Psoas muscle (tissue), 8 donors: ENCODE measurements at places on chromosomes 5 and 9. TPM values are rescaled to one million over a fixed set of nuclear protein-coding genes. Genes with fewer than 3 reads are reported as not detected.

GRCh38 chr5:81750308-81751008 lies 439 bp downstream of the SSBP2 start:
- H3K4me3 ChIP-seq, result peak overlapping the region; percentile 86
- H3K36me3 ChIP-seq, result no peaks in the 10 kb centered on the region
- no peak for DNase-seq

DNA sequence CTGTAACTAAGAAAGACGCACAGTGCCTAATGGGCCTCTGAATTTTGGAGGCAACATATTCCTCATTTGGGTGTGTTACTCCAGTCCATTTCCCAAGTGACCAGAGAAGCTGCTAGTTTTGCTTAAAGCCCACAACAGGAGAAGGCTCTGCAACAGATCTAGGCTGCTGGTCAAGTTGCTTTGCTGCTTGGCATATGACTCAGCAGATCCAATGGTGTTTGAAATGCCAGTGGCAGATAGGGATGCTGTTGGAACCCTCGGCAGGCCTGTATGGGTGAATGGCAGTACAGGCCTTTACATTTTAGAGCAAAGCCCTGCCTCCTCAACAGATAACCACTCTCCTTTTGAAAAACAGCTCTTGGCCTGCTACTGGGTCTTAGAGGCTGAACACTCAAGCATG lies 36.2 kb upstream of the ROR2 start:
- no peak overlapping the region for H3K27ac ChIP-seq
- H3K27me3 ChIP-seq, result peaks cover 7% of the 10 kb centered on the region
- H3K4me1 ChIP-seq, result no peaks in the 10 kb centered on the region
- no peaks in the 10 kb centered on the region for H3K36me3 ChIP-seq
- no peak for DNase-seq
- H3K4me3 ChIP-seq, result no peak overlapping the region

DNA sequence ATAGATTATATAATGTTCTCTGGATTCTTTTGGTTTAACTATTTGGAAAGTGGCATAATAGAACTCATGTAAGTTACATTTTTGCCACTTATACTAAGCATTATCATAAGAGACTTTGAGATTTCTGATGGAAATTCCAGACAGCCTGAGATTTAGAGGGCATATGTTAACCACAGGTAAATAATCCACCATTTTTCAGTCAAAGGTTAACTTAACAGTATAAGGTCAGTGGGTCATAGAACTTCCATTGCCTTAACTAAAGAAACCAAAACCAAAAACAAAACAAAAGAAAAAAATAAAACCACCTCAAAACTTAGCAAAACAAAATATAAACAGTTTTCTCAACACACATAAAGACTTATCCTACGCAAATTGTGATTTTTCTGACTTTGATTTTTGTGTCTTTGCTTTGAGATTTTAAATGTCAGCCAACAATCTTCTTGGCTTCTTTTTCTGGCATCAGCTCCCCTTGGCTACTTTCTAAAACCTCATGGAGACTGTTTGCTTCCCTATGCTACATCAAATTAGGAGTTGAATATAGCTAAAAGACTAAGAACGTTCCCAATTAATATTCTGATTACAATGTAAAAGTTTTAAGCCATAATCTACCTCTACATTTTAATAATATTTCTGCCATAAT lies 430.1 kb upstream of the DAB2 start:
- no peak overlapping the region for H3K27ac ChIP-seq
- no peaks in the 10 kb centered on the region for H3K27me3 ChIP-seq
- H3K36me3 ChIP-seq, result no peaks in the 10 kb centered on the region
- H3K4me3 ChIP-seq, result no peak overlapping the region
- H3K4me1 ChIP-seq, result no peaks in the 10 kb centered on the region
- DNase-seq, result no peak

SHISAL2B gene
- not detected for total RNA-seq

DNA sequence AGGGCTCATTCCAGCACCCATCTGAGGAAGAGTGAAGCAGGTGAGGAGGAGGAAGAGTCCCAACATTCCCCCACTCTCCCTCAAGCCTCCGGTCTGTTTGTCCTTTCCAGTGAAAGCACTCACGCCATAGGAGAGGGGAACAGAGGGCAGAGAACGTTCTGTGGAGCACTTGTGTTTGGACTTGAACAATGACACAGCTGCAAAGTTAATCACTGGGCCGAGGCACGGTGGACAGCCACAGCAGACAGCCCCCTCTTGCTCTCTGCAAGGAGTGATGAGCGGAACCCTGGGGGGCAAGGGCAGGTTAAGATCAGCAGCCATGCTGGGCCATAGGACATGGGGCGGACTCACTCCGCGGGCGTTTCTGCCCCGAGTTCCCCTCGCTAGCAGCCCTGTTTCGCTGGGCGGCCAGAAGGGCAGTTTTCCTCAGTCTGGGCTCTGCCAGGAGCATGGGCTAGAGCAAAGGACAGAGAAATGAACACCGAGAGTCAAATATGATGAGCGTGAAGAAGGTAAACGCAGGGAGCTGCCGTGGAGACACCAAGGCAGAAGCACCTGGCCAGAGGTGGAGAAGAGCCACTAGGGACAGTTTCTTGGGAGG lies 185.7 kb downstream of the GAPVD1 start:
- H3K4me3 ChIP-seq, result no peak overlapping the region
- no peaks in the 10 kb centered on the region for H3K27me3 ChIP-seq
- no peaks in the 10 kb centered on the region for H3K4me1 ChIP-seq

DNA sequence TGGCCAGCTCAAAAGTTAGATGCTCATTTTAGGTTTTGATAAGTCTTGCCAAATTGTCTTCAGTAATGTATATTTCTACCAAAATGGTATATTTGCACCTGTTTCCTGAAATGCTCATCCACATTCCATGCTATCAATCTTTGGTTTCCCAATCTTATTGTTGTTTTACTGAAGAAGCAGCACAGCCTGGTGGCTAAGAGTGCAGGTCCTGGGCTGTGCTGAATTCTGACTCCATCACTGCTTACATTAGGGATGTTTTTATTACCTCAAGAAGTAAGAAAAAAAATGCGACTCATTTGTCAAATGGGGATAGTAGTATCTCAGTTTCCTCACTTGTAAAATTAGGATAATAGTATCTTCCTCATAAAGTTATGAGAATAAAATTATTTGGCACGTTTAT lies 13.6 kb upstream of the S100Z start:
- H3K4me1 ChIP-seq, result no peaks in the 10 kb centered on the region
- no peaks in the 10 kb centered on the region for H3K36me3 ChIP-seq
- H3K27me3 ChIP-seq, result no peaks in the 10 kb centered on the region
- no peak overlapping the region for H3K4me3 ChIP-seq
- DNase-seq, result no peak

IL4 gene
- not detected for total RNA-seq

DNA sequence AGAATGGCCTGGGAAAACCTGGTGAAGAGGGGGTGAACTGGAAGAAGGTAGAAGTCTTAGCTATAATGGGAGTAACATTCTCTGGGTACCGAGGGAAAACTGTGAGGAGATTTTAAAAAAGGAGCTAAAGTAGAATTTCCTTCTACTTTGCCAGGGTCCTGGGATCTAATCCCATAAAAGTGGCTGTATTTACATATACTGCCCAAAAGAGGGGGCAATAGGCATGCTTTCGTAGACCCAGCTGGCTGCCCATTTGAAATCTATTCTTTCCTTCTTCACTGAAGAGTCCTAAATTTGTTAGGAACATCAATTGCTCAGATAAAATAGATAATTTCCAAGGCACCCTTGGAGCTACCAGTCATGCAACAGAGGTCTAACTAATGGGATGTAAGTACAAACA lies 159.2 kb downstream of the CDC42SE2 start:
- H3K27me3 ChIP-seq, result no peaks in the 10 kb centered on the region
- H3K36me3 ChIP-seq, result peaks cover 51% of the 10 kb centered on the region
- H3K4me3 ChIP-seq, result no peak overlapping the region

HTR4 gene
- total RNA-seq, result 0.24 TPM

LCN15 gene
- total RNA-seq, result not detected
